ENCODE measurements at places on chromosomes 12 and 14.

GRCh38 chr14:68377006-68377405 is 415.9 kb downstream of the ZFP36L1 start:
- no peak for DNase-seq

DNA sequence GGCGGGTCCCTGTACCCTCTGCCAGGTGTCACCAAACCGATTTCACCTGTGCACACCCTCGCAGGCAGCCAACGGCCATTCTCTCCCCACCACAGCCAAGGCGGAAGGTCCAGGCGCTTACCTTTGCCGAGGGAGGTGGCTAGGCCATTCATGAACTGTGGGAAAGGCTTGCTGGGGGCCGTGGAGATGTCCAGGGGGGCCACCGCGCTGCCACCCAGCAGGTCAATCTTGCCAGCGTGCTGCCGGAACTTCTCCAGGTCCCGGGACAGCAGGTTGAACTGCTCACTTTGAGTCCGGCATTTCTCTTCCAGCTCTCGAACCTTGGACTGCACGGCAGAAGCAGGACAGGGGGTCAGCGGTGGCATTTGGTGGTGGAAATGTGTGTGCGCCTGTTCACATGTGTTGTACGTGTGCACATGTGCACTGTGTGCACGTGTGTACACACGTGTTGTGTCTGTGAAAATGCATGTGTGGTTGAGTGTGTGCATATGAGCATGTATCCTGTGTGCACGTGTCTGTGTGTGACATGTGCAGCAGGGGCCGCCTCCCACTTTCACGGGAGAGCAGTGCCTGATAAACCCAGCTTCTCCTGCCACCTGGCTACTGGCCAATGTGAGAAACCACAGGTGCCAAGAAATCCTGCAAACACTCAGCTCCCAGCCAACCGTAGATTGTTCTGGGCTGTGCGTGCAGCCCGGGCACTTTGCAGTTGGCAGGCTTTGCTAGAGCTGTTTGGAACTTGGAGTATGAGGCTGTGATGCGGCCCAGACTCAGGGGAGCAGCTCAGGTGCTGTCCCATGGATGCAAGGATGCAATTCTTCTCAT is 118.9 kb downstream of the PIWIL1 start:
- DNase-seq: no peak

DNA sequence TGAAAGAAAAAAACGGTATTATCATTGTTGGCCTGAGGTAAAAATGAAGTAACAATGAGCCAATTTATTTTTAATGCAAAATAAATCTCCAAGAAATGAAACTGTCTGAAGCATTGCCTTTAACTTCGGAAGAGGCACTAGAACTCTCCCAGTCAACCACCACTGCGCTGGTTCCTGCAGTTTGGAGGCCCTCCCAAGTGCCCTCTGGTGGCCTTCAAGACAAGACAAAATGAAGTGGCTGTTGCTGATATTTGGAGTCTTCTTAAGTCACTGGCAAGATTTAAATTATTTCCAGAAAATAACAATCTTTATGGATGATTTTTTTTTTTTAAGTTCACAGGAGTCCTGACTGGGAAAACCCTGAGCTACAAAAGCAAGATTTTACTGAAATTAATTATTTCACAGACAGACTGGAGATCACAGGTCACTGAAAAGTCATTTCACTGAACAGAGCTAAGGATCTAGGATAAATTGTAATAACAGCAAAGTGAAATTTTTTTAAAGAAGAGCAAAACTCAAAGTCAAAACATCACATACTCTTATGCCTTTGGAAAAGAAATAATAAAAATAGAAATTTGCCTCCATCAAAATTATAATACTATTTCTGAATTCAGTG is 58.2 kb downstream of the DICER1 start:
- no peak for DNase-seq

- no peak for DNase-seq
Observed at GRCh38 chr12:75825686-75826085, 205.9 kb downstream of the PHLDA1 start.

GRCh38 chr14:37340353-37340752 is 142.6 kb downstream of the MIPOL1 start:
- DNase-seq: no peak

- DNase-seq: no peak
Observed at GRCh38 chr14:54877703-54878021, 25.0 kb downstream of the GCH1 start.

- DNase-seq: no peak
Observed at GRCh38 chr14:24879661-24880386, 170.1 kb downstream of the STXBP6 start.

DNA sequence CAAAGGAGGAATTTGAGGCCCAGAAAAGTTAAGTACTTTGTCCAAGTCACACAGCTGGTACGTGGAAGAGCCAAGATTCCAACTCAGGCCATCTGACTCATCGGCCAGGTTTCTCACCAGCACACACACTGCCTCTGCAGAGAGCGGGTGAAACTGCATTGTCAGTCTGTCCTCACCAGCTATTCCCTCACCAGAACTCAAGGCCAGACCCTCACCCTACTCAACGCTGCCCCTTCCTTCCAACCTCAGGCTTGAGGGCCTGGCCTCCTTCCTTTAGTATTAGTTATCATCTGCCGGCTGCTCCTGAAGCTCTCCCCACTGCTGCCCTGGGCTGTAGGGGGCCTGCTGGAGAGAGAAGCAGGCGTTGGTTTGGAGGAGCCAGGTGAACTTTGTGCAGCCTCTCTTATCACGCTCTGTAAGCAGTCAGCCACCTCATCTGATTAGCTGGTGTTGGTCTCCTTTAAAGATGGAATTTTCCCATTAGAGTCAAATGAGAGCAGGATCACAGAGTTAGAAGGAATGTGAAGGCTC is 16.6 kb upstream of the PLEK2 start:
- DNase-seq: no peak

DNA sequence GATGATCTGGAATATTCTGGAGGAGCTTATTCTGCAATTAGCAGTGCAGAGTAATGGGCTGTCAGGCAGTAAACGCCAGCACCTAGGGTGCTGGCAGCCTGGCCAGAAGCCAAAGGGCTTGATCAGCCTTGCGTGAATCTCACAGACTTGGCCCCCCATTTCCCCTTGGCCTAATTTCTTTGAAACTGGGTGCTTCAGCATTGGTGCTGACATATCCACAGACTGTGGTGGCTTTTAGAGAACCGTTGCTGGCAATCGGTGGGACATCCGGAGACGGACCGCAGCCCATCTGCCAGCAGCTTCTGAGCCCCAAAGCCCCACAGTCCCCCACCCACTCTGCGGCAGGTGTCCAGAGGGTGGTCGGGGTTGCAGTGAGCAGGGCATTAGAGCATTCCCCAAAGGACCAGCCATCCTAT is 157.1 kb downstream of the CALM1 start:
- DNase-seq: no peak

- DNase-seq: no peak
Observed at GRCh38 chr14:98633380-98633779, 638.6 kb downstream of the BCL11B start.

GRCh38 chr12:13472690-13473089 is 276.2 kb downstream of the EMP1 start:
- no peak for DNase-seq

GRCh38 chr12:89838833-89839232 is 130.2 kb upstream of the ATP2B1 start:
- DNase-seq: no peak

DNA sequence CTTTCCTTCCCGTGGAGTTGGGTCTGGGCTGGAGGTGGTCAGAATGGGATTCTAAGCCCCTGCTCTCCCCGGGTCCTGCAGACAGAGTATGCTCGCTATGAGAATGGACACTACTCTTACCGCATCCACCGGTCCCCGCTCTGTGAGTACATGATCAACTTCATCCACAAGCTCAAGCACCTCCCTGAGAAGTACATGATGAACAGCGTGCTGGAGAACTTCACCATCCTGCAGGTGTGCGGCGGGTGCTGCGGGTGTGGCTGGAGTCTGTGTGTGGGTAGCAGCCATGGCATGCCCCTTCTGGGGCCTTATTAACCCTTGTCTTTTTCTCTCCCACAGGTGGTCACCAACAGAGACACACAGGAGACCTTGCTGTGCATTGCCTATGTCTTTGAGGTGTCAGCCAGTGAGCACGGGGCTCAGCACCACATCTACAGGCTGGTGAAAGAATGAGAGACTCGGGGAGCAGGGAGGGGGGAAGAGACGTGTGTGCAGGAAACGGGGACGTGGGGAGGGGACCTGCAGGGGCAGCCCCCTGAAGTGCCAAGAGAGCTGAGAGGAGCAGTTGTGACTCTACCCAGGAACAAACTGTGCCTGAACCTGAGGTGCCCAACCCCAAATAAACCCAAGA is 37.0 kb upstream of the TSPAN9 start:
- no peak for DNase-seq

- no peak for DNase-seq
Observed at GRCh38 chr14:59632381-59632780, 55.8 kb upstream of the CCDC175 start.

GRCh38 chr12:30015631-30016337 is 232.0 kb upstream of the TMTC1 start:
- DNase-seq: no peak

GRCh38 chr14:61659582-61659981 is 35.7 kb upstream of the HIF1A start:
- no peak for DNase-seq

- no peak for DNase-seq
Observed at GRCh38 chr14:59301354-59301753, 112.9 kb downstream of the DAAM1 start.
